Left lobe of liver (tissue), 2 donors: ENCODE measurements at places on chromosomes 12 and 14.

- DNase-seq: no peak
Observed at GRCh38 chr12:71005166-71005565, 84.6 kb upstream of the PTPRR start.

GRCh38 chr14:100149851-100150611 lies 9.4 kb downstream of the DEGS2 start:
- DNase-seq: no peak

- DNase-seq: no peak
Observed at GRCh38 chr12:29562110-29562804, 64.8 kb upstream of the OVCH1 start.

- no peak for DNase-seq
Observed at GRCh38 chr14:92321701-92322100, 1.3 kb upstream of the SLC24A4 start.

DNA sequence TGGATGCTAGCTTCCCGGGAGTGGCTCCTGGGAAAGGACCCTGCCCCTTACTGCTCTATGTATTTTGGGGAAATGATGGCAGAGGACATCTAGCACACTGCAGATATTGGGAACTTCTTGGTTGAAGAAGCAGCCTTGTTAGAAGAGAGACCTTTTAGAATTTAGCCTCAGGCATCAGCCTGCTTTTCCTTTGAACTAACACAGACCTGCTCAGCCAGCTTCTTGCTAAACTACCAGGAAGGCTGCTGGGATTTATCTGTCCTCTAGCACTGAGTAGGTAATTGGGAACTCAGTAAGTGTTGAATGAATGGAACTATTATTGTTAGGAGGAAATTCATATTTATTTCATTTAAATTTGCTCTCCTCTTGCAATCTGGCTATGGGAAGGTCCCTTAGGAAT lies 77.3 kb downstream of the DRAM1 start:
- no peak for DNase-seq

DNA sequence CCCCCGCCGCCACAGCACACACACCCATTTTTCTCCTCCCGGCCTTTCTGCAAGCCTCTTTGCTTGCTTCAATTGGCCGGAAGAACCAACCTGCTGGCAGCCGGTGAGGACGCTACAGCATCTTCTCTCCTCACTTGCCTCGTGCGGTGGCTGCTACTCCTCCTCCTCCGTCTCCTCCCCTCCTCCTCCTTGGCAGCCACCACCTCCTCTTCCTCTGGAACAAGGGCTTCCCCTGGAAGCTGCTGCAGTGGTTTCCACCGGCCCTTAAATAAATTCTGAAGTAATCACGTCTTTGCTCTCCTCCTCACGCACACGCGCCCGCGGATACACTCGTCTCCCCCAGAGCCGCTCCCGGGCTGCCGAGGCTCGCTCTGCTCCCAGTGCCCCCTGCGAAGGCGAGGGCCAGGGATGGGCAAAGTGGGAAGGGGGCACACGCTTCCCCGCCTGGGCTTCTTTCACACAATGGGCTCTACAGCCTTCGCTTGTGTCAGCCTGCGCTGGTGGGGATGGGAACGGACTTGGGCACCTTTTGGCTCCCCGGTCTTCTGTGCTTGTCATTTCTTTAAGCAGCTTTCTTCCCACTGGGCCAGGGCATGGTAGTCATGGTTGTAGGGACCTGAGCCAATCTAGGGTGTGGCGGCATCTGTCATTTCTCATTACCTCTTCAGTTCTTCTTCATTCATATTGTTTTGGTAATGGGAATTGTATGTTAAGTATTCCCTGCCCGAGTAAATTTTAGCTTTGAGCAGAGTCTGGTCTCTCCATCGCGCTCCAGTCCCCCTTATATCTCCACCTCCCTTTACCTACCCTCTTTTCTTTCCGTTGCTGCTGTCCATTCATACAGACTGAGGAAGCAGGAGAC lies at the start of gene PPFIA2:
Gene PPFIA2, minus strand, starts transcription at position 161 of the 862 bp plus-strand sequence.
- DNase-seq: no peak

- peak; percentile 79 for DNase-seq
Observed at GRCh38 chr12:103930787-103931735, 851 bp downstream of the HSP90B1 start.

GRCh38 chr12:27534060-27534764 lies 10.2 kb downstream of the PPFIBP1 start:
- no peak for DNase-seq

DNA sequence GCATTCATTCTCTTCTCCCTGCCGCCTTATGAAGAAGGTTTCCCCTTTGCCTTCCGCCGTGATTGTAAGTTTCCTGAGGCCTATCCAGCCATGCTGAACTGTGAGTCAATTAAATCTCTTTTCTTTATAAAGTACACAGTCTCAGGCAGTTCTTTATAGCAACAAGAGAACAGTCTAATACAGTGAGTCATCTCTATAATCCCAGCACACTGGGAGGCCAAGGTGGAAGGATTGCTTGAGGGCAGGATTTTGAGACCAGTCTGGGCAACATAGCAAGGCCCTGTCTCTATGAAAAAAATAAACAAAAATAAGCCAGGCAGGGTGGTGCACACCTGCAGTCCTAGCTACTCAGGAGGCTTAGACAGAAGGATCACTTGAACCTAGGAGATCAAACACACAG lies 259.9 kb downstream of the CEP128 start:
- DNase-seq: no peak

- DNase-seq: no peak
Observed at GRCh38 chr14:82935691-82936090, 1402.0 kb upstream of the SEL1L start.

- DNase-seq: no peak
Observed at GRCh38 chr12:116898669-116899068, 12.1 kb upstream of the FBXW8 start.

- DNase-seq: no peak
Observed at GRCh38 chr12:41856228-41856627, 288.4 kb downstream of the GXYLT1 start.

DNA sequence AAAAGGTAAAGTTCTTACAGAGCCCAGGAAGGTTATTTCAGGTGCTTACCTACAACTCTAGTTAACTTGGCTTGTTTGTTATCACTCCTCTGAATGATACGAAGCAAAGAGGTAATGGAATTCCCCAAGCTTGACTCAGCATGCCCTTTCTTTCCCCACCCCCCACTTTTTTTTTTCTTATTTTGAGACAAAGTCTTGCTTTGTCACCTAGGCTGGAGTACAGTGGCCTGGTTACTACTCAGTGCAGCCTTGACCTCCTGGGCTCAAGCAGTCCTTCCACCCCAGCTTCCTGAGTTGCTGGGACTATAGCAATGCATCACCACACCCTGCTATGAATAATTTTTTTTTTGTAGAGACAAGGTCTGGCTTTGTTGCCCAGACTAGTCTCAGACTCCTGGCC lies 17.1 kb upstream of the YBX3 start:
- no peak for DNase-seq

DNA sequence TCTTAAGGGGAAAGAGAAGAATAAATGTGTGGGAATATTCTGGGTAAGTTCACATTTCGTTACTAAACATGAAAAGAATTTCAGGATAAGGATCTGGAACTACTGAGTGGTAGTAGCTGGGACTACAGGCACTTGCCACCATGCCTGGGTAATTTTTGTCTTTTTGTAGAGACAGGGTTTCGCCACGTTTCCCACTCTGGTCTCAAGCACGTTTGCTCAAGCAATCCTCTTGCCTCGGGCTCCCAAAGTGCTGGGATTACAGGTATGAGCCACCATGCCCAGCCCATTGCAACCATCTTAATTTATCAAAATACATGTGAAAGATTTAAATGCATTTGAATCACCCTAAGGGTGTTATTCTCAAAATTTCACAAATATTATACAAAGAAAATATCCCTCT lies 26.4 kb downstream of the ITPR2 start:
- DNase-seq: no peak

- DNase-seq: no peak
Observed at GRCh38 chr12:67624355-67624754, 24.2 kb upstream of the DYRK2 start.

DNA sequence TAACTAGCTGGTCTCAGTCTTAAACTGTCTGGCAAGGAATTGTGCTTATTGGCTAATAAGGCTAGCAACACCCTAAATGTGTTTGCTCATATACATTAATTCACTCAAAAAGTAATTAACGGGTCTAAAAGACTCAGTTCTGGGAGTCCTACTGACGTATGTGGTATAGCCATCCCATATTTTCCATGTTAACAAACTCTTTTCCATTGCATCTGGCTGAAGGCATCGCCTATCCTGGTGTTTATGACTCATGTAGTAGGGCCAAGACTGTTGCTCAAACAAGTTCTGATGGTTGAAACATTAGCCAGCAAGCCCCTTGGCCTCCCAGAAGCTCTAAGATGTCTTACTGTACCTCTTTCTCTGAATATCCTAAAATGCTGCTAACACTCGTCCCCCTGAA lies 98.5 kb downstream of the PHLDA1 start:
- no peak for DNase-seq

DNA sequence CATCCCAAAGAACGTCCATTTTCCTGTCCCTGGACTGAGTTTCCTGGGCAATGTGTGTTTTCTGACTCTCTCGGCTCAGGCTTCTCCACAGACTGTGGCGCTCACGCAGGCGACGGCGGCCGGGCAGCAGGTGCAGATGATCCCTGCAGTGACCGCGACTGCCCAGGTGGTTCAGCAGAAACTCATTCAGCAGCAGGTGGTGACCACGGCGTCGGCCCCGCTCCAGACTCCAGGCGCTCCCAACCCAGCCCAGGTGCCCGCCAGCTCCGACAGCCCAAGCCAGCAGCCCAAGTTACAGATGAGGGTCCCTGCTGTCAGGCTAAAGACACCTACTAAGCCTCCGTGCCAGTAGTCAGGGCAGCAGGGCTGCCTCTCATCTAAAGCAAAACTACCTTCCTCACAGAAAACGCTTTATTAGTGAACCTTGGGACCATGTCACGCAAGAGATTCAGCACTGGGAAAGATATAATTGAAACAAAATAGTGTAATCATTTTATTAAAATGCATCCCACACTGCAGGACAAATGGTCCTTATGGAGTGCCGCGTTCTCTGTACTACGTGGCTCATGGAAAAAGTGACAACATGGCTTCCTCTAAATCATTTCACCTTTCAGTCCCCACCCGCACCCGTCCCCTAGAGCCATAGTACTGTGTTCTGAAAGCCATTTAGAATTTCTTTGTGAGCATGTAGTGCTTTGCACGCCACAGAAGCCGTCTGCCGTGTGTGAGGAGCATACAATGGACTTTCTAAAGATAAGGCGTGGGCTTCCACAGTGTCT lies 66.6 kb downstream of the DDX51 start:
- peak; percentile 21 for DNase-seq

DNA sequence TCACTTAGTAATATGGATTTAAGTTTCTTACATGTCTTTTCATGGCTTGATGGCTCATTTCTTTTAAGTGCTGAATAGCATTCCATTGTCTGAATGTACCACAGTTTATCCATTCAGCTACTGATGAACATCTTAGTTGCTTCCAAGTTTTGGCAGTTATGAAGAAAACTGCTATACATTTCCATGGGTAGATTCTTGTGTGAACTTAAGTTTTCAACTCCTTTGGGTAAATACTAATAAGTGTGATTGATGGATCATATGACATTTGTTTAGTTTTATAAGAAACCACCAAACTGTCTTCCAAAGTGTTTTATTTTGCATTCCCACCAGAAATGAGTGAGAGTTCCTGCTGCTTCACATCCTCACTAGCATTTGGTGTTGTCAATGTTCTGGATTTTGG lies 119.2 kb downstream of the NAV3 start:
- no peak for DNase-seq

DNA sequence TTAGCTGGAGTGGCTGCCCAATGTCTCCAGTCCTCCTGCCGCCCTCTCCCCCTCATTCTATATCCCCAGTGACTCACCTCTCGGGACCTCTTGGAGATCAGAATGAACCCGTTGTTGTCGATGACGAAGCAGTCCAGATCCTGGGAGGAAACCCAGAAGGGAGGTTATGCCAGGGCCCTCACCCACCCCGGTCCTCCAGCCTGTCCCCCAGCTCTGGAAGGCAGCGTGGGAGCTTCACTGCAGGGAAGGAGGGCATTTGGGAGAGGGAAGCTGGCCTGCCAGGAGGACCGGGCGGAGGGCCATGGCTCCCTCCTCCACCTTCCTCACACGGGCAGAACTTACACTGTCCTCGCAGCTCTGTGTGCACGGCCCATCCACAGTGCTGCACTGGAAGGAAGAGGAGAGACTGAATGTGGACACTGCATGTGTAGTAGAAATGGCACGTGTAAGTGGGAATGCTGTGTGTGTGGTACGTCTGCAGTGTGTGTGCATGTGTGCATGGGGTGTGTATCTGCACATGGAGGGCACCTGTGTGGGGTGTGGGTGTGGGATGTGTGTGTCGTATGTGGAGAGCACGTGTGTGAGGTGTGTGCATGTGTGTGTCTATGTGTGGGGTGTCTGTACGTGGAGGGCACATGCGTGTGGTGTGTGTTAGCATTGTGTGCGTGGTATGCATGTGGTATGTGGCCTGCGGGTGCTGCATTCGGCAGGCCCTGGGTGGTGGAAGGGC lies 10.0 kb upstream of the LRTM2 start:
- DNase-seq: no peak

GRCh38 chr12:20527417-20528163 lies 159.3 kb downstream of the PDE3A start:
- no peak for DNase-seq

DNA sequence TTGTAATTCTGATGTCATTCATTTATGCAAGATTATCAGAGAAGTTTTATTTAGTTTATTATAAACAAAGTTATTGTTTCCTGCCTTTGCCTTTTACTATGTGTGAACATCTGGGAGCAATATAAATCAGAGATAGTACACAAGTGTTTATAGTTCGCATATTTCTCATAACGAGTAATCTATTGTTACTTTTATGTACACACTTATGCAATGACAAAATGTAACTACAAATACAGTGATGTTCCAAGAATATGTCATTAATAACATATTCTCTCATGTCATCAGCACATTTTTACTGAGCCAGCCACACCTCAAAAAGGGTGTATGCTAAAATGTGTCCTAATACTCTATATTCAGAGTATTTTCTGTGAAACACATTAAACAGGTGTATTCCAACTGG lies 243.2 kb downstream of the ALX1 start:
- no peak for DNase-seq

- no peak for DNase-seq
Observed at GRCh38 chr12:108728820-108729611, 2.3 kb downstream of the CORO1C start.

DNA sequence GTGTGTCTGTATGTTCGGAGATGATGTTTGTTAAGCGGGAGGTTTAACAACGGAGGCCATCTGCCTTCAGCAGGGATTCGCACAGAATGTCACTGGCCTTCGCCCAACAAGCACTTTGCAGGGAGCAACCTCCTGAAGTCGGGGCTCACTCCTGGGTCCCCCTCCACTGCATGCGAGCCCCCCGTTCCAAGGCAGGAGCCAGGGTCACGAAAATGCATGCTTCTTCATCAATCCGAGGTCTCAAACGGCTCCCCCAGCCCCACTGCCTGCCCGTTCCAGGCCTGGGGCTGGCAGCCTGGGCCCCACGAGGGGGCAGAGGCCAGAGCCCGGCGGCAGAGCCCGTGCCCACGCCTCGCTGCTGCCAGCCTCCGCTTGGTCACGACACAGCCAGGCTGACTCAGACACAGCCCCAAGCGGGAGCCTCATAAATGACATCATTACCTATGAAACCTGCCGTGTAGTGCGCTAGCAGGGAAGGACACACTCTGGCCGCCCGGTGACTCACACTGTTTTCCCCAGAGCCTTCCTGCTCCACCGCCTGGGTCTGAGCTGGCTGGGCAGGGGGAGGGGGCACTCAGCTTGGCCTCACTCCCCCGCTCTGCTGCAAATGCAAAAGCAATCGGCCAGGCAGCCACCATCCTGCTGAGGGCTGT lies 169.5 kb upstream of the RTL1 start:
- peak; percentile 37 for DNase-seq

GRCh38 chr12:25264862-25265261 lies 14.1 kb upstream of the KRAS start:
- DNase-seq: no peak
